ENCODE measurements at places on chromosomes 1 and 21.
A peak's percentile ranks its signal among the peaks of the same experiment; 100 is the strongest.

DNA sequence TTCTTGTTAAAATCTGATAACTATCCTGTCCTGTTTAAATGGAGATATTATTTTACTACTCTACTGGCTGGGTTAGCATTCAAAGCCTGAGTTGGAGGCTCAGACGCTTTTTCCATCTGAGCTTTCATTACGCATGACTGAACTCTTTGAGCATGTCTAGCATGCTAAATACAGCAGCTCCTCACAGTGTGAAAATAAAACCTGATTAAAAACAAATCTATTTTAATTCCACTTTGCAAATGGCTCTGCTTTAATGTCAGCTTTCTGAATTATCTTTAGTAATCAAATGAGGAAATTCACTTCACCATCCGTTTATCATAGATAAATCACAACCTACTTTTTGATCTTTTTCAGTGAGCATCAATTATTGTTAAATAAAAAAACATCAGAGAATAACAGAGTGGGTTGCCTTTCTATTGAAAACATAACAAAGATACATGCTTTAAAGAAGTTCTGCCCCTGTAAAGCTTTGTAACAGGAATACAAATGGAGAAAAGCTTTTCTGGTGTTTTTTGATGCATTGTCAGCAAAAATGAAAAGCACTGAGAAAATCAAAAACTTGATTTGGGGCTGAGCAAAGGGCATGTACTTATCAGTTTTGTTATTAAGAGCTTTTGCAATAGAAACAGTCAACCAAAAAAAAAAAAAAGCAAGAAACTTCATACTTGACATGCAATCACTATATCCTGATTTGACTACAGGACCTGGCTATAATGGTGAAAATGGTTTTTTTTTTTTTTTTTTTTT lies 3.5 kb upstream of the SPEN start:
- no peak for DNase-seq

DNA sequence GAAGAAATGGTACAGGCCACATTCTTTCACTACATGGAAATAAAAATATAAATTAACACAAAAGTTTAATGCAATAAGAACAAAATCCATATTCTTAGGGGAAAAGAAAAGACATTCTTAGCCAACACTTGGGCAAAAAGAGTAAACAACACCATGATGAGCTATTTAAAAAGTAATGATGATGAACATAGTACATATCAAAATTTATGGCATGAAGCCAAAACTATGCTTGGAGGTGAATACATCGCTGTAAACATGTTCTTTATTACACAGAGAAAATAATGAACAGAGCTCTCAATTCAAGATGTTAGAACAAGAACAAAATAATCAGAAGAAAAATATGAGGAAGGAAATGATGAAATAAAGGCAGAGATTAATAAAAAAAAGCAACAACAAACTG lies 158.2 kb downstream of the ZSCAN20 start:
- no peak for DNase-seq

GRCh38 chr1:101522486-101522885 lies 285.7 kb downstream of the S1PR1 start:
- no peak for DNase-seq

DNA sequence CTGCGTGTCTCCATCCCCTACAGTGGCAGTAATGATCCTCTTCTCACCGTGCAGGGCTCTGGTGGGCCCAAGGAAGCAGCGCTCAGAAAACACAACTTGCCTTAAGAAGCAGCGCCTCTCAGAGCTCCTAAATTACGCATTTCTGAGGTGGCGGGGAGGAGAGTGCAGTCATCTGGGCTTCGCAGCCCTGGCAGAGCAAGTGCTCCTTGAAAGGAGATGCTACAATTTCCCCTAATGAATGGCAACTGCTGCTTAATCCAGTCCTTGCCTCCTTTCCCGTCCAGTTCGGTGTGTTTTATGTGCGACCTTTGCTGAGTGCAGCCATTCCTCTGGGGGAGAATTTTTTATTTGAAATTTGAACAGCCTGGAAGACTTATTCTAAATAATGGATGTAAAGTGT lies 287.3 kb downstream of the PTPRU start:
- DNase-seq: no peak

- DNase-seq: no peak
Observed at GRCh38 chr1:173112129-173112528, 61.4 kb upstream of the TNFSF18 start.

DNA sequence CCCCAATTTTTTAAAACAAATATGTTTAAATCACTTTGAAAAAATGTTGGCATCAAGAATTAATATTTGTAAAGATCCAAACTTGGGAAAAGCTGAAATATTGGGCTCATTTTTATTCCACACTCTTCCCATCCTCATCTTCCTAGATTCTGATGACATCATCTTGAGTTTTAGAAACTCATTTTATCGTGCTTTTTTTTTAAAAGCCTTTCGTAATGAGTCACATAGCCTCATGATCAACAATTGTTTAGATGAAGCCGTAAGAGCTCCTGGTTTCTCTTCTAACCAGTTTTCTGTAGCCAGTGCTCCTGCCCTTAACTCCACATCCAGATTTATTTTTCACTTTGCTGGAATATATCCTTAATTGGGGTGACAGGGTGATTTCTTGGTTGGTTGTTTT lies 78.6 kb downstream of the POFUT2 start:
- no peak for DNase-seq

GRCh38 chr21:29245104-29245643 lies 53.5 kb upstream of the BACH1 start:
- no peak for DNase-seq

- DNase-seq: peak; percentile 54
Observed at GRCh38 chr1:186152620-186153239, 222.3 kb downstream of the TPR start.

DNA sequence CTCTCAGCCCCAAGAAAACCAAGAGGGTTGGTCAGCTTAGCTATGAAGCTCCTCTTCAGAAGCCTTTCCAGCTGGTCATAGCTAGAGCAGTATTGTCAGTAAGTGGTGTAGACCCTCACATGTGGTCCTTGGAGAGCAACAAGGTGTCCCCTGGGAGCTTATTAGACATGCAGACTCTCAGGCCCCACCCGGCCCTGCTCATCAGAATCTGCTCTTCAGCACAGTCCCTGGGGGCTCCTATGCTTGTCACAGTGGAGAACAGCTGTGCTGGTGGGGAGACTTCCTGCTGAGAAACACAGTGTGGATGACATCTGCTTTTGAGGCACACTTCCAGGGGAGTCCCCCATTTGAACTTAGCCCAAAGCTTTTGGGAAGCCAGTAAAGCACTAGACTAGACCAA lies 21.9 kb upstream of the NEK2 start:
- no peak for DNase-seq
